ENCODE measurements at places on chromosomes 7 and 10.

DNA sequence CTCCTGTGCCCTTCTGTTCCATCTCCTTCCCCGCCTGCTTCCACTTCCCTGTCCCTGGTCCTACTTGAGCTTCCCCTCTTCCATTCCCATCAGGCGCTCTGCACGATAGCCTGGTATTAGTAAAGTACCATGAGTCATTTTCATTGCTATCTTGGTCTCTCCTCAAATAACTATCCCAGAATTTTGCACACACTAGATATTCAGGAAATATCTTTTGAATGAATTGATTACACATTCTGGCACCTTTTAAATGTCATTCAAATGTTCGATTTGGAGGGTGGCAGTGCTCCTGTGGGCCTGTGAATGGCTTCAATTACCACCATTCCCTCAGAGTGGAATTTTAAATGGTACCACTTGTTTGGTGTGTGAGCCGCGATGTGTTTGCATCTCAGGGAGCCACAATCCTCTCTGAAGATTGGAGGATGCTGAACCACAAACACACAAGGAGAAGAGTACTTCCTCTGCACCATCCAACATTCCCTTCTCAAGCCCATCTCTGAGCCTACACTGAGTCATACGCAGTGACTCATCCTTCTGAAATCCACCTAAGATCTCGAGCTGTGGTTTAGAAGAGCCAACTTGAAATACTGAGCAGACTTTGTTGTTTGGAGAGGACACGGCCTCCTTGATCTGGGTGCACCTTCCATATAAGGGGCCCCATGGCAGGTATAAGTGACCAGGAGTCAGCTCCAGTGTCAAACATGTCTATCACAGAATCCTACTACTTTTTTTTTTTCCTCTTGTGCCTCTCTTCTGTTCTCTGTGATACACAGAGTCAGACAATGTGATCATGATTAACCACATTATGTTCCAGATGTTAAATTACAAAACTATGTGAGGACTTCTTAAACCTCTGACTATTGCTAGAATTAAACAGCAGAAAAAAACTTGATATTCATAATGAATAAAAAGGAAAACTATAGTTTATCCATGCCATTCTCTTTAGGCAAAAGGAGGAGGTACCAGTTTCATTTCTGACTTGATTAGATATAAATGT, 81.9 kb downstream of the BMPER start:
- peak; percentile 32 for DNase-seq

DNA sequence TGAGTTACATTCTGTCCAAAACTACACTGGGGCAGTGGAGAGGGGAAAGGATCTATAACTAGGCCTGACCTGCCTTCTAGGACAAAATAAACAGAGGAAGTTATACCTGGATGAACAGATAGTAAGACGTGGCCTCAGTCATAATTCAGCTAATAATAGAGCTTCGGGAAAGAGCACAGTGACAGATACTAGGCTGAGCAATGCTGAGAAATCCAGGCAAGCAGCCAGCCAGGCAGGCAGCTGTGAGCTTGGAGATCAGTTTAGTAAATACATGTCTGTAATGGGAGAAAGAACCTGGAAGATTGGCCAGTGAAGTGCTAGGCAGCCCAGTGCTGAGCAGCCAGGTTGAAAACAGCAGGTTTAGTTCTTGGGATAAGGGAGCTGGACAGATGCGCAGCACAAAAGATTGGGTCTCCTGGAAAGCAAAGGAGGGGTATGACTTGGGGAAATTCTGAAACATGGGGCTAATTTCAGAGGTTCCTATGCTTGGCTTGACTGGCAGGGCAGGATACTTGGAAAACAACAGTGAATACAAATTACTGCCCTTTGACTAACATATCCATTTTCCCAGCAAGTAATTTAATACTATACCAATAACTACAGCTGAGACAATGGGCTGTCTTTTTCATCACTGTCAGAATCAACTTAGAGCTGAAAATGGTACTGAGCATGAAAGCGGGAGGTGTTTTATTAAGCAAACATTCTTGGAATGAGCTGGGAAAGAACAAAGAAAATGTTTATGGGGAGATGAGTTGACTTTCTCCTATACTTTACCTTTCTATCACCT, 140.8 kb downstream of the DGKB start:
- DNase-seq: no peak

- no peak for DNase-seq
Measured at GRCh38 chr10:7942316-7942715, 112.2 kb upstream of the GATA3 start.

GRCh38 chr7:134593530-134594392, 44.9 kb downstream of the AKR1B15 start:
- DNase-seq: peak; percentile 90

GRCh38 chr7:34330308-34330707, 327.7 kb upstream of the NPSR1 start:
- DNase-seq: no peak

- DNase-seq: peak; percentile 92
Measured at GRCh38 chr7:44977304-44977958, 1.4 kb downstream of the MYO1G start.

DNA sequence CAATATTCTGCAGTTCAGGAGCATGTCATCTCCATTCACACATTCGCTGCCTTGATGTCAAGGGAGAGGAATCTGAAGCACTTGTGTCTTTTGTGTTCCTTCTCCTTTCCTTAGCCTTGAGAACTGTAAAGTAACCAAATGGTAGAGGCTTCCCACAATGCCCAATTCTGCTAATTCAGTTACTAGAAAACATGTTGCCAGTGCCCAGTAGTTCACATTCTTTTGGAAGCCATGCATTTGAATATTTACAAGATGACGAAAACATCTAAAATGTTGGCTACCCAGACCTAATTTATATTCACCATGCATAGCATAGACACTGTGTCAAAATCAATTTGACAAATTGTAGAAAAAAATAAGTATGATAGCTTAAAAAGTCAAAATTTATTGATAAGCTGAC, 852.7 kb upstream of the PHF14 start:
- no peak for DNase-seq

GRCh38 chr10:131700506-131700905, 200.3 kb upstream of the PPP2R2D start:
- no peak for DNase-seq

DNA sequence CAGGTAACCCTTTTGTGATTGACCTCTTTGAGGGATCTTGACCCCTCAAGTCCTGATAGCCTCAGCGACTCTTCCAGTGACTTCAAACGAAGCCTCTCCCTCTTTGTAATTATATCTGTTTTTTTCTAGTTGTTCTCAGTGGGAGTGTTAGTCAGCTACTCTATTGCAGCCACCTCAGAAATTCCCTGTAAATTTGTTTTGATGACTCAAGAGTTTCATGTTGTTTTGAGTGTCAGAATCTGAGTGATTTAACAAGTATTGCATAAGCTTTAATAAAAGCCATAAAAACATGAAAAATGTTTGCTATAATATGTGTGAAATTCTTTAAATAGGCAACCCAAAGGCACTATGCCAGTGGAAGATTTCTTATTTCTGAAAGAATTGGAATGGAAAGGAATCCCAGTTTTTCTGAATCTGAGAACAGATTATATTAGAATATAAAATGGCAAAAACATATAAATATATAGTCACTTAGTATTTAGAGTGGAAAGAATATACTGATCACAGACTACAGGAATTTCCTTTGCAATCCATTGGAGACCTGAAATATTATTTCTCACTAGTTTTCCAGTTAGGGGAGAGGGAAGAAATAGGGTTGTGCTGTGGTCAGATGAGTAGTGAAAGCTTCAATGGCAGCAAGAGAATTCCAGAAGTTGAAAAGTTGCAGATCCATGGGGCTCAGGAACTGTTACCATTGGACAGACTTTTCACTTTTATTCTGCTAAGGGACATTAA, 94.4 kb upstream of the SEMA3C start:
- DNase-seq: no peak

DNA sequence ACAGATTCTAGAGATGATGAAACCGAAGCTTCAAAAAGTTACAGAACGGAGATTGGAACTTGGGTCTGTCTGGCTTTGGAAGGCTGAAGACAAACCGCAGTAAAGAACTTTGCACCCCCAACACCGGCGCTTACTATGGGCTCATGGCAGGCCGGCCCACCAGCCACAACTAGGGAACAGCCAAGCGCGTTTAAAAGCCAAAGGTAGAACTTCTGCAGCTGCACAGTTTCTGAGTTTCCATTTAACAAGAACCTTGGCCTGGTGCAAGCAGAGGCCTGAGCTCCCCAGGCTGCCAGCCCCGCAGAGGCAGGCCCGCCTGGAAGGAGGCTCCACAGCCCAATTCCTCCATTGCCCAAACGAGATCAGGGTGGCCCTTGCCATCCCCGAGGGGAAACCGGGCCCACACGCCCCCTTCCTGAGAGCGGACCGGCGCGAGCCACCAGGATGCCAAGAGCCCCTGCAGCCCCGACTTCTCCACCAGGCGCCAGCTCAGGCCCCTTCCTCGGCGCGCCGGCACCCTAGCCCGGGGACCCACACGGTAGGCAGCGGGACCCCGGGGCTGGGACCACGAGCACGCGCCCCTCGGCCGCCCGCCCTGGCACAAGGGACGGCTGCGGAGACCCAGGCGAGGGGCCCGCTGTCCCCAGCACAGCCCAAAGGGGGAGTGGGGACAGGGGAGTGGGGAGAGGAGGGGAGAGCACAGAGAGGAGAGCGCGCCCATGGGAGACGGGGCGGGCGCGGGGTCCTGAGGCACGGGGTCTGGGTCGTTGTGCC, 566 bp downstream of the MAD1L1 start:
- DNase-seq: peak; percentile 44

DNA sequence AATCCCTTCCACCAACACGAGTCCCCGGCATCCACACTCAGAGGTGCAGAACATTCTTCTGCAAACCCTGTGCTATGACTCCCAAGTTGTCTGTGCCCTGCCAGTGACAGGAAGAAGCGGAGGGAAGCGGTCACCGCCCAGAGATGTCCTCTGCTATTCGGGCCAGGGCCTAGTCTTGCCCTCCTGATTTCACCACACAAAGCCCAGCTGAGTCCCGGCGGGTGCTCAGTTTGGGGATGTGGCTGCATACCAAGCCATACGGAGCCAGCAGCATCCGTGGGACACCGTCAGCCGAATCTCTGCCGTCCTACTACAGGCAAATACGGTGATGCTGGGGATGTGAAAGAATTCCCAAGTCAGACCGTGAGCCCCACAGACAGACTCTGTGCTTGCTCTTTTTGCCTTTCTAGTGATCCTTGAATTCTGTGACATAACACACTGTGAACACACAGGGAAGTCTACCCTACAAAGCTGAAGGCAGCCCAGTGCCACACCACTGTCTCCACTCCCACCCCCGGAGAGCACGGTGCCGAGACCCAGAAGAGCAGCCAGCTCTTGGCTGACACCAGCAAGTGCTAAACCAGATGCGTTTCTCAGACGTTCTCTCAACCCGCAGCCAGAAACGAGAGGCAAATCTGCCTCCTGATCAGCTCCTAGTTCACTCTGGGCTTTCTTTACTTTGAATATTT, 2.0 kb downstream of the STK32C start:
- DNase-seq: no peak

DNA sequence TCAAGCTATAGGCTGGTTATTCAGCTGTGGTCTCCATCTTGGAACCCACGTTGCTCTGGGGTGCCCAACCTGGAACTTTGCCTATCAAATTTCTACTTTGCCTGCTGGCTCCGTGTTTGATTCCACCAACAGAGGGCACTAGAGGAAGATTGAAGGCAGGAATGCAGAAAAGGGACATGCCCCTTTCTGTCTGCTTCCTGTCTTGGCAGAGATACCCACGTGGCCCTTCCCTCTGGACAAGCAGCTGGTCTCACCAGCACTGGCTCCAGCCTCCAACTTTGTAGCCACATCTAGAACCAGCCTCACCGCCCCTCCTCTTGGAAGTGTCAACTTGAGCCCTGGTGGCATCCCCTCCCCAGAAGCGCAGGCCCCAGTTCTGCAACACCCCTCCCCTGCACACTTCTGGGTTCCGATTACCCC, 52.1 kb upstream of the ZNF438 start:
- peak; percentile 87 for DNase-seq

- no peak for DNase-seq
Measured at GRCh38 chr7:107237451-107237850, 68.6 kb downstream of the HBP1 start.

GRCh38 chr7:2412587-2413201, 9.3 kb downstream of the CHST12 start:
- DNase-seq: no peak

GRCh38 chr7:2800220-2800930, 43.7 kb downstream of the GNA12 start:
- DNase-seq: no peak

- DNase-seq: no peak
Measured at GRCh38 chr7:50562136-50562535, 3.1 kb downstream of the DDC start.

GRCh38 chr10:1085258-1085657, 29.1 kb downstream of the WDR37 start:
- no peak for DNase-seq

GRCh38 chr7:140635345-140635744, 5.3 kb downstream of the DENND2A start:
- DNase-seq: no peak

DNA sequence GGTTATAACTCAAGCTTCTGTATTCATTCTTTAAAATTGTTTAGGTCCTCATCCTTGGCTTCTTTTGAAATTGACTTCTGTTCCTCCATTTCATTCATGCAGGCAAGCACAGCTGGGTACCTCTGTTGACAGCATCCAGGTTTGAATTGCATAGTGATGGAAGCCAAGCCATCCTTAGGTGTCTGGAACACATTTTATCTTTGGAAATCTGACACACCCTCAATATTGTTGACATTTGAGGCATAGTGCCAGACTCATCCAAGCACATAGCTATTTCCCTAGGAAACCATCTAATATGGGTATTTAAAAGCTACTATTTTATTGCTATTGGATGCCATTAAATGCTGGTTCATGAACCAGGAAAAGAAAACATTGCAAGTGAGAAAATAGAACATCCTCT, 142.1 kb upstream of the PTPRZ1 start:
- no peak for DNase-seq

GRCh38 chr7:84682543-84682942, 488.0 kb upstream of the SEMA3A start:
- no peak for DNase-seq

- peak; percentile 89 for DNase-seq
Measured at GRCh38 chr10:80187465-80188409, 17.6 kb downstream of the ANXA11 start.

GRCh38 chr7:92730808-92731207, 105.6 kb downstream of the CDK6 start:
- no peak for DNase-seq

DNA sequence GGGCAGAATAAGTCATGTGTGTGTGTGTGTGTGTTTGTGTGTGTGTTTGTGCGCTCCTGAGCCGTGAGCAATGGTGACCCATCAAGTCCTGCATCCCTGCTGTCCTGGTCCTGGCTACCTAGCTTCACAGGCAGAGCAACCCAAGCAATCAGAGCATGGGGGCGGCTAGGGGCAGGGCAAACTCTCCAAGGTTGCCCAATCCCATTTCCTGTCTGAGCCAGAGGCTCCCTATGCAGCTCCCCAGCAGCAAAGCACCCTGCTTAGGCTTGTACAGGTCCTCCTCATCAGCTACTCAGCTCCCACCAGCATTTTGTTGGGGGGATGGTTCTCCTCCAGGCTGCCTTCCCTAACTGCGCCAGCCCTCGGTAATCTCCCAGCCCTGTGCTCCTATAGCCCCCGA, 31.1 kb upstream of the CRHR2 start:
- DNase-seq: no peak

DNA sequence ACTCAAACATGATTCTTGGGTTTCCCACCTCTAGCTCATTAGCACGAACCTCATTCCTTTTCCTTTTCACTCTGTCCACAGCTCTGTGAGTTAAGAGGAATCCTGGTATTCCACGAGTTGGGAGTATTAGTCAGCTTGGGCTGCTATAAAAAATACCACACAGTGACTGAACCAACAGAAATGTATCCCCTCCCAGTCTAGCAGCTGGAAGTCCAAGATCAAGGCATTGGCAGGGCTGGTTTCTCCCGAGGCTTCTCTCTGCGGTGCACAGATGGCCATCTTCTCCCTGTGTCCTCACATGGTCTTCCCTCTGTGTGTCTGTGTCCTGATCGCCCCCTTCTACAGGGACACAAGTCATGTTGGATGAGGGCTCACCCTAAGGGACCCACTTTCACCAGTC, 261.6 kb downstream of the TNS3 start:
- no peak for DNase-seq
